PC-3 (cell line): ENCODE measurements at places on chromosomes 1 and 21. TPM values are rescaled to one million over a fixed set of nuclear protein-coding genes. Genes with fewer than 3 reads are reported as not detected.
A peak's percentile ranks its signal among the peaks of the same experiment; 100 is the strongest.

- DNase-seq, result peak; percentile 29
These were observed 16.5 kb downstream of the SMAP2 start for GRCh38 chr1:40389871-40390560.

KPRP gene
- total RNA-seq, result not detected in 2 replicates

- peak; percentile 96 for DNase-seq
These were observed 37.7 kb upstream of the BCL10 start for GRCh38 chr1:85313888-85314696.

GRCh38 chr21:35770101-35770945 is 290.0 kb downstream of the SETD4 start:
- DNase-seq, result no peak

DNA sequence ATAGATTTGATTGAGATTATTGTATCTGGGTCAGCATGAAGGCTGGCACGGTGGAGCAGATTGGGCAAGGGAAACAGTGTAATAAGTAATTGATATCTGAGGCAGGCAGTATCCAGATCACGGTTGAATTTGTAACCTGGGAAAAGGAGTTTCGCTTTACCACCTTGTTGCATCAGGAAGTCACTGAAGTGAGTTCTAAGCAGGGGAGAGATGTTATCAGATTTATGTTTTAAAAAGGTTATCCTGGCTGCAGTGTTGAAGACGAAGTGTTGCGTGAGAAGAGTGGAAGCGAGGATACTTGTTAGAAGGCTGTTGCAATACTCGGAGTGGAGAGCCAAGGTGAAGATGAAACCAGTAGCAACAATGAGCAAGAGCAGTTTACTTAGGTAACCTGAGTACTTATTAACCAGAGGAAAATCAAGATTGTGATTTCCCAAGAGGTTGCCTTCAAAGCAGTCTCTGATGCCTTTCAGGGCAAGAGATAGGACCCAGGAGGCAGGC is 77.8 kb downstream of the LHX9 start:
- DNase-seq, result no peak

GRCh38 chr1:19115082-19115808 is 94.8 kb downstream of the UBR4 start:
- no peak for DNase-seq

DNA sequence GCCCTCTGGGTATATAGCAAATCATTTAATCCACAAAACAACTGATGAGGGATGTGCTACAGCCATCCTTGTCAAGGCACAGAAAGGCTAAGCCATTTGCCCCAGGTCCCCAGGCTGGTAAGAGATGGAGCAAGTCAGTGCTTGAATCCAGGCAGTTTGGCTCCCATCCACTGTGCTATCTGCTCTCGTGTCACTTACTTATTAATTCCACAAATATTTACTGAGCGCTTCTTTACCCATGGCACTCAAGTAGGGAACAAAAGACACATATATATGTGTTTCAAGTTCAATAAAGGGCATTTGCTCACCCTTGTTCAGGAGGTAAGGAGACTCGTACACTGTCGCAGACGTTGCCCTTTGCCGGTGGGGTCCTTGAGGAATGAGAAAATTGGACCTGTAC is 38.6 kb upstream of the MPZL1 start:
- DNase-seq, result peak; percentile 14

- DNase-seq, result peak; percentile 99
These were observed at the start of gene FUBP1 for GRCh38 chr1:77978969-77979876. FUBP1 (minus strand) TSS chr1:77979072; CDS start chr1:77979004, 68 bp downstream.

DNA sequence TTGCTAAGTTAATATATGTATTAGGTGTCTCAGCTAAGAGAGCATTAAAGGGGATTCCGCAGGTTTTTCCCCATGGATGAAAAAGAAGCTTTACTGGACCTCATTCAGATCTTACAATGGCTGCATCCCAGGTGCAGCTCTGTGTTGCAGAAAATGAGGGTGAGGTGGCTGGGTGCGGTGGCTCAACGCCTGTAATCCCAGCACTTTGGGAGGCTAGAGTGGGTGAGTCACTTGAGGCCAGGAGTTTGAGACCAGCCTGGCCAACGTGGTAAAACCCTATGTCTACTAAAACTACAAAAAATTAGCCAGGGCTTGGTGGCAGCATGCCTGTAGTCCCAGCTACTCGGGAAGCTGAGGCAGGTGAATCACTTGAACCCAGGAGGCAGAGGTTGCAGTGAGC is 58.5 kb upstream of the MORC3 start:
- DNase-seq, result no peak

DNA sequence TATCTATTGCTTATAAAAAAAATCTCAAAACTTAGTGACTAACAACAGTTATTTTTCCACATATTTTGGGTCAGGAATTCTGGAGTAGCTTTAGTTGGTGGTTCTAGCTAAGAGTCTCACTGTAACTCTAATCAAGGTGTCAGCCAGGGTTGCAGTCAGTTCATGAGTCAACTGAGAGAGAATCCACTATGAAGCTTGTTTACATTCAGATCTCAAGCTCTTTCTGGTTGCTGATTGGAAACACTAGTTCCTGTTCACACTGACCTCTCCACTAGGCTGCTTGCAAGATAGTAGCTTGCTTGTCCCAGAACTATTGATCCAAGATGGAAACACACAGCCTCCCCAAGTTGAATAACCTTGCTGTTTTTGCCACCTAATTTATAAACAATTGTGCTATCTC is 1192.1 kb upstream of the B3GALT2 start:
- no peak for DNase-seq

DNA sequence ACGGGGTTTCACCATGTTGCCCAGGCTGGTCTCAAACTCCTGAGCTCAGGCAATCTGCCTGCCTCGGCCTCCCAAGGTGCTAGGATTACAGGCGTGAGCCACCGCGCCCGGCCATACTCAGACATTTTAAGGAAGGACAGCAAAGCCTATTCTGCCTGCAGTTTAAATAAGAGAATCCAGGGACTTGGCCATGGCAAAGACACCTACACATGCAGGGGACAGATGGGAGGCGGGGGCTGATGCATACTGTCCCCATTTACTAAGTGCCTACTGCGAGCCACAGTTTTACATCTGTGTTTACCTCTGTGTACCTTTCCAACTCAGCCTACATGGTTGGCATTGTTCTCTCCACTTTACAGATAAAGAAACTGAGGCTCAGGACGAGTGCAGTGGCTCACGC is 25.4 kb downstream of the LDLRAD2 start:
- DNase-seq, result no peak

- peak; percentile 54 for DNase-seq
These were observed 1.2 kb downstream of the SARS1 start for GRCh38 chr1:109214695-109215623.

- no peak for DNase-seq
These were observed 5.1 kb upstream of the OLFML2B start for GRCh38 chr1:162028726-162029125.

DNA sequence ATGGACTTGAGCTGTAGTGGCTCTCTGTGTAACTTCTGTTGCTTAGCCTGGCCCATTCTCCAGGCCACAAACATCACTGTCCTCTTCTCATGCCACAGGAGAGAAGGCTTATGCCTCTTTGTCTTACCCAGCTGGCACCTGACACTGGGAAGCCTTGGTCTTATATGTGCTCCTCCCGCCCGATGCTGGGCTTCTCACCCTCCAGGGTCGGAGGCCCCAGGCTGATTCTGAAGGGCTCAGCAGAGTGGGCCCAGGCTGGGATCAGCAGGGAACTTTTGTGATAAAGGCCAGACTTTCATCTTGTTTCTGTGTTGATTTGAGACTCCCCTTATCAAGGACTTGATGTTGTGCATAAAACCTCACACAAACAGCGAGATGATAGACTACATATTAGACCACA is 29.8 kb downstream of the TRPM2 start:
- no peak for DNase-seq

GRCh38 chr1:108502138-108502537 is 52.0 kb downstream of the NBPF6 start:
- DNase-seq, result no peak

- no peak for DNase-seq
These were observed 32.0 kb downstream of the CCSAP start for GRCh38 chr1:229310833-229311232.

DNA sequence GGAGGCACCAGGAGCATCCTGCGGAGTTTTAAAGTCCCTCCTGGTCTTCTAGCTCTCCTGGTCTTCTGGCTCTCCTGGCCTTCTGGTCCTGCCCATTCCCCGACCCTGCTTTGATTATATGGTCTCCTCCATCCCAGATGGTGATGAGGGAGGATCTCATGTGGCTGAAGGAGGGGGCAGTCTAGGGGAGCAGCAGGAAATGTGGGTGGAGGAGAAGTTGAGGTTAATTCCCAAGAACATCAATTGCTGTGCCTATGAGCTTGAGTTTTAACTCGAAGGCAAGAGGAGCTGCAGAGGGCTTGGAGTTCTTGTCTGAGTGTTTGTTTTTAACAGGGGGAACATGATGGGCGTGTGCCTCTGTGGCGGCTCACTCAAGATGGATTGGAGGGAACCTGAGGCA is 408.8 kb downstream of the MATN1 start:
- DNase-seq, result no peak

GRCh38 chr1:183284086-183284485 is 98.0 kb downstream of the LAMC2 start:
- no peak for DNase-seq

- peak; percentile 55 for DNase-seq
These were observed 11.2 kb downstream of the TNFRSF1B start for GRCh38 chr1:12177999-12178441.

DDOST gene
- total RNA-seq, result 334 and 357 TPM in 2 replicates

DNA sequence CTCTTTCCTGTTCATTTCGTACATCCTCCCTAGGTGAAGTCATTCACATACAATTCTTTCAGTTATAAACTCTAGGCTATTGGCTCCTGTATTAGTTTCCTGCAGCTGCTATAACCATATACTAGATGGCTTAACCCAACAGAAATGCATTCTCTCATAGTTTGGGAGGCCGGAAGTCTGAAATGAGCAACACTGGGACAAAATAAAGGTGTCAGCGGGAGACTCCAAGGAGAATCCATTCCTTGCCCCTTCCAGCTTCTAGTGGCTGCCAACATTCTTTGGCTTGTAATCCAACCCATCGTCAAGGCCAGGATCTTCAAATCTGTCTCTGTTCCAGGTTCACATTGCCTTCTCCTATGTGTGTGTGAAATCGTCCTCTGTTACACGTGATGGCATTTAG is 71.3 kb downstream of the TOR3A start:
- DNase-seq, result no peak

ADAMTSL4 gene
- total RNA-seq, result 0.81 and 0.87 TPM in 2 replicates

MATN1 gene
- total RNA-seq, result 0.63 TPM in 1 of 2 replicates, not detected in the other

DNA sequence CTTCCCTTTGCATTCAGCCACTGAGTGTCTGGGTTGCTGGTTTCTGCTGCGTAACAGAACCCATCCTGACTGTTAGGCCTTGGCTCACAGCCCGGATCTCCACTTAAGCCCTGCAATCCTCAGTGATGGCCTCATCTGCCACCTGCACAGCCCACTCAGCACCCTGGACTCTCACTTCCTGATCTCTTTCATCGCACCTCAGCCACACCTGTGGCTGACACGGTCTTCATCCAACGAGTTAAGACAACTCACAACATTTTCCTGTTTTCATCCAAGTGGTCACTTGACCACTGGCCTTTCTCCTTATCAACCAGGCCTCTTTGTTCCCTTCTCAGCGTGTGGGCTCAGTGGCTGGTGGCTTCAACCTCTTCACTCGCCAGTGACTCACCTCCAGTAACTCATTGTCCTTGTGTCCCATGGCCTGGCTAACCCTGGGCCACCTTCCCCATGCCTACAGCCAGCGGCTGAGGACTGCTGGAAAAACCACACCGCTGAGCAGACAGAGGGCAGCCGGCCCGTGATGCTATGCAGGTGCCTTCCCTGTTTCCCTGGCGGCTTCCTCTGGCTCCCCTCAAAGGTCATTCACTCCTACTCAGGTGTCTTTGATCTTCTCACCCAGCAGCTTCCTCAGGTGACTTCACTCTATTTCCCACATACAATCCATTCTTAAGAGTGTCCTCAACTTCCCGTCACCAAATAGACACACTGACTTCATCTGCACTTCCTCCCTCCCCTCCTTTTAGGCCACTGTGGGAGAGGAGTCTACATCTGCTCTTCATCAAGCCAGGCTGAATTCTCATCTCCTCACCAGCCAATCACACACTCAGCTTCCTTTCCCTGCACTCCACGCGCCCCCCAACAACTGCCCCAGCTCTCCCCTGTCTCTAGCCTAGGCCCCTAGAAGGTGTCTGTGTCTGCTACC is 19.9 kb upstream of the EDN2 start:
- DNase-seq, result peak; percentile 61

- DNase-seq, result peak; percentile 98
These were observed at the start of gene PGD for GRCh38 chr1:10398734-10399443. PGD (plus strand) TSS chr1:10399064; CDS start chr1:10399118, 54 bp downstream.

- DNase-seq, result no peak
These were observed 272.7 kb downstream of the NTNG1 start for GRCh38 chr1:107413546-107413945.

CLCNKA gene
- total RNA-seq, result not detected in 2 replicates
